ENCODE measurements at places on chromosomes 5 and 9. TPM values are rescaled to one million over a fixed set of nuclear protein-coding genes. Genes with fewer than 3 reads are reported as not detected.

MAP1B gene
- total RNA-seq: 386 TPM

PRUNE2 gene
- total RNA-seq: 75.6 TPM

SLC35D2 gene
- 17.9 TPM for total RNA-seq

CDHR2 gene
- not detected for total RNA-seq

GDA gene
- total RNA-seq: not detected

CCDC192 gene
- total RNA-seq: not detected

Data from vagina (tissue), 2 donors.